ENCODE measurements at places on chromosomes 11 and 22. TPM values are rescaled to one million over a fixed set of nuclear protein-coding genes. Genes with fewer than 3 reads are reported as not detected.

GRCh38 chr11:94401773-94402265, 600 bp upstream of the GPR83 start:
- no peak overlapping the region for H3K27ac ChIP-seq
- peaks cover 8% of the 10 kb centered on the region for H3K4me1 ChIP-seq
- DNase-seq, result no peak
- H3K36me3 ChIP-seq, result no peaks in the 10 kb centered on the region

DNA sequence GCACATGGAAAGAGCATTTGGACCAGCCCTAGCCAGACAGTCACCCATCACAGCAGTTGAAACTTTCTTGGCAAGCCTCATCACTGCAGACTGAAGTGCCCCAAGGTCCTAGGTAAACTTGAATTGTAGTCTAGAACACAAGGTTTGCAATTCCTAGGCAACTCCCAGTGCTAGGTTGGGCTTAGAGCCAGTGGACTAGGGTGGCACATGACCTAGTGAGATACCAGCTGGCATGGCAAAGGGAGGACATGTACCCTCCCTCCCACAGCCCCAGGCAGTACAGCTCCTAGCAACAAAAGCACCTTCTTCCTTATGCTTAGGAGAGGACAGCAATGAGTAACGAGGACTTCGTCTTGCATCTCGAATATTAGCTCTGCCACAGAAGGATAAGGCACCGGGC, 889.5 kb downstream of the JRKL start:
- DNase-seq, result no peak
- H3K4me1 ChIP-seq, result no peaks in the 10 kb centered on the region
- no peak overlapping the region for H3K27ac ChIP-seq
- no peaks in the 10 kb centered on the region for H3K27me3 ChIP-seq

The CARD16 gene
- total RNA-seq, result 9.5 TPM

The DGCR6L gene
- 40.6 TPM for total RNA-seq

Data from activated T-helper 1 cell treated with anti-CD3 and anti-CD28 coated beads, Interleukin-12 subunit alpha, Interleukin-12 subunit beta, Interleukin-2, Interleukin-4 antibody, amounts not matched to agents 30 ng/mL and 10 ng/mL and 1 ng/mL, durations not matched to agents 14 hours and 24 hours and 36 hours (primary cell).